ENCODE measurements at places on chromosomes 7 and 10.
A peak's percentile ranks its signal among the peaks of the same experiment; 100 is the strongest.

DNA sequence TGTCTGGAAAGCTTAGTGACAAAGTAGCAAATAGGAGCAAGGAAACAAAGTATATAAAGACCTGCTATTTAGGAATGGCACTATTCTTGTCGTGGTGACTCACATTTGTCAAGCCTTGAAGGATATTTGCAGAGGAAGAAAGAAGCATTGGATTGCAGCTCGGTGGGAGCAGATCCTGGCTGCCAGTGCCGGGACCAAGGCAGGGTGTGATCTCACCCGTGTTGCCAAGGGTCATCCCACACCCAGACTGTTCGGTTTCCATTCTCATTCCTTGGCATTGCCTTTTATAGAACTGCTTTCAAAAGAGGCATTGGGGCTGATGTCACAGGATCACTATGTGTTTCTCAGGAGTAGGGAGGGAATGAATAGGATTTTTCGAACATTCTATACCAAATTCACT is 176.2 kb downstream of the GALNT17 start:
- no peak for DNase-seq

GRCh38 chr10:116053910-116054309 is 219.1 kb downstream of the GFRA1 start:
- no peak for DNase-seq

DNA sequence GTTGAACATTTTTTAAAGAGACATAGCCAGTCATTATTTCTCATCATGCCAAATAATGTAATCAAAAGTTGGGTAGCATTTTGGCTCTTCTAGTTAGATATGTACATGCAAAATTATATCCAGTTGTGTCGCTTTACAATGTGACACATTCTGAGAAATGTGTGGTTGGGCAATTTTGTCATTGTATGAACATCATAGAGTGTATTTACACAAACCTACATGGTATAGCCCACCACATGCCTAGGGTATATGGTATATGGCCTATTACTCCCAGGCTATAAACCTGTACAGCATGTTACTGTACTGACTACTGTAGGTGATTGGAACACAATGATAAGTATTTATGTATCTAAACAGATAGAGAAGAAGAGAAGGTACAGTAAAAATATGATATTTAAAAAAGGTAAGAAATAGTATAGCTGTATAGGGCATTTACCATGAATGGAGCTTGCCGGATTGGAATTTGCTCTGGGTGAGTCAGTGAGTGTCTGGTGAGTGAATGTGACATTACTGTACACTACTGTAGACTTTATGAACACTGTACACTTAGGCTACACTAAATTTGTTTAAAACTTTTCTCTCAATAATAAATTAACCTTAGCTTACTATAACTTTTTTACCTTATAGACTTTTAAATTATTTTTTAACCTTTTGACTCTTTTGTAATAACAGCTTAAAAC is 16.5 kb downstream of the ZNF365 start:
- no peak for DNase-seq

GRCh38 chr7:157010588-157011332 is at the start of gene MNX1:
TSS of gene MNX1 (minus strand) at chr7:157010663. CDS start at chr7:157010350, 313 bp downstream.
- no peak for DNase-seq

DNA sequence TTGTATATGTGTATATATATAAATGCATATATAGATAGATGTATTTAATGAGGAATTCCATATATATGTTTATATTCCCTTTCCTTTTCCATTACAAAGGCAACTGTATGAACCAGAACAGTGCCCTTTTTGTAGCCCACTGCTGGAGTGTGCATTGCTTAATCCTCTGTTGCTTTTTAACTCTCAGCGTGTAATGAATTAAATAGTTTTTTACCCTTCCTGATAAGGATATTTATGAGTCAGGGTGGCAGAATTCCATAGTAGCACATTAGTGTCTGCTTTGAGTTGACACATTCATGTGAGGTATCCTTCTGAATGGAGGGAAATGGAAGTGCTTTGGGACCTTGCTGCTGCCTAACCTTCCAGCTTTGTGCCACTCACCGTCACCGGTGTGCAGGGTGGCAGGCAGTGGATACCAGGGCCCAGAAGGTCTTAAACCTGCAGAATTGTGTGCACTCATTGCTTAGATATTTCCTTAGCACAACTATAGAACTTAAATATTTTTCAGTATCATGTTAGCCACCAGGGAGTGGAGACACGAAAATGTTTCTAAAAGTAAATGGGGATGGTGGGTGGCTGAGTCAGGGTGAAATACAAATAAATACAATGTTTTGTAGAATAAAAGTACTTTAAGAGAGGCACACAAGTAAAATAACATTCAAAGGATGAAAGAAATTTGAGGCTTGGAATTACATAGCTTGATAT is 117.9 kb downstream of the SND1 start:
- no peak for DNase-seq

DNA sequence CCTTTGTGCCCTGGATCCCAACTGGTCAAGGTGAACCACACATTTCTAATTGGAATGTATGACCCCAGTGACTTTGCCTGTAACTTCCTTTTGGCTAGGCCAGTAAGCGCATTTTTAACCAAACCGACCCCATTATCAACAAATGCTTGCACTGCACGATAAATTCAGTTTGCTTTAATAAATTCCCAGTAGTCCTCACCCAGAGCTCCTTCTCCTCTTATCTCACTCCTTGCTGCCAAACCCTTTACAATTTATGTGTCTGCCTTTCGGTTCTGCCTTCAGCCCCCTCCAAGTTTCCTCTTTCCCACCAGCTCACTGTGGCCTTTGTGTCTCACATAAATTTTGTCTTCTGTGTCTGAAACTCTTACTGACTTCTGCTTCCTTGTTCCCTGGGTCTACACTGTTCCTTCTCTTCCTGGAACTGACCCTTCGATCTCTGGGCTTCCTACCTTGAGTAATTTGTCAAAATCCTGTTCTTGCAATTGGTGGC is 59.0 kb downstream of the TBXAS1 start:
- DNase-seq, result no peak

DNA sequence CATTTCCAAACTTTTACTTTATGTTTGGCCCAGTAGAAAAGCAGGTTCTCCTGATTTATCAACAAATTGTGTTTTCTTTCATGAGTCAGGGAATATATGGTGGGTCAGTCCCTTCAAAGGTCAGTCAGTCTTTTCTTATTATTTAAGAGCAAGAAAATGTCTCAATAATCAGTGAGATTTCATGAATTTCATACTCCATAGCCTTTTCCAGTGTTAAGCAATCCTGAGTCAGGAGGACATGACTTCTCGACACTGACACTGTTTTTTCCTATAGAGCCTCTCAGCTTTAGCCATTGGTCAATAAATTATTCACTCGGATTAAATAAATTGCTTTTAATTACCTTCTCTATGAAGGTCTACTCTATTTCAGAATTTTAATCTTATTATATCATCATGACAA is 334.5 kb downstream of the SORCS1 start:
- no peak for DNase-seq

GRCh38 chr7:142612237-142612881 is 136.9 kb upstream of the PRSS1 start:
- DNase-seq, result peak; percentile 36

DNA sequence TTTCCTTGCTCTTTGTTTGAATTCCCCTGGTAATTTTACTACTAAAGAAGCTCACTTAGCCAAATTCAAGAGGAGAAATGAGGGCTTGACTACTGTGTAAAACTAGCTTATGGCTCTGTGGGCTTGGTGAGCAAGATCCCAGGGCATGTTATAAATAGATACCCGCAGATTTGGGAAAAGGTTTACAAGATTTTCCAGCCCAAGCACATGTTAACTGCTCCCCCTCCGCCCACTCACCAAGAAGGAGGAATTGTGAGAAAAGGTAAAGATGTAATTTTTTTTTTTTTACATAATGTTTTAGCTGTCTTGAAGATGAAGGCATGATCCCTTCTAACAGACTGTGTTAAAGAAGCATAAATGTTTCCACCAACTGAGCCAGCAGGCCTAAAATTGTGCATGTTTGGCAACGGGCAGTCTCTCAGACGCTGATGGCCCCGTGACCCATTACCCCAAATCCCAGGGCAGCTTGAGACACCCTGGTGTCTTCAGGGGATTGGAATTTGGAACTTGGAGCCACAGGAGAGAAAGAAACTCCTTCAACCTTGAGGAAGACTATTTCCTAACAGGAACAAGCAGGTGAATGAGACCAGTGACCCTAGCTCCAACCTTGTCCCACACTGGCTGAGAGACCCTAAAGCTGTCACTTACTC is 429.8 kb upstream of the CELF2 start:
- no peak for DNase-seq

GRCh38 chr10:83373671-83374070 is 765.6 kb upstream of the GHITM start:
- peak; percentile 37 for DNase-seq

- no peak for DNase-seq
Observed at GRCh38 chr7:33710608-33711007, 194.7 kb upstream of the BMPER start.

- no peak for DNase-seq
Observed at GRCh38 chr7:154437234-154437633, 385.0 kb downstream of the DPP6 start.

GRCh38 chr10:103967448-103968071 is 620 bp downstream of the SLK start:
- peak; percentile 36 for DNase-seq

DNA sequence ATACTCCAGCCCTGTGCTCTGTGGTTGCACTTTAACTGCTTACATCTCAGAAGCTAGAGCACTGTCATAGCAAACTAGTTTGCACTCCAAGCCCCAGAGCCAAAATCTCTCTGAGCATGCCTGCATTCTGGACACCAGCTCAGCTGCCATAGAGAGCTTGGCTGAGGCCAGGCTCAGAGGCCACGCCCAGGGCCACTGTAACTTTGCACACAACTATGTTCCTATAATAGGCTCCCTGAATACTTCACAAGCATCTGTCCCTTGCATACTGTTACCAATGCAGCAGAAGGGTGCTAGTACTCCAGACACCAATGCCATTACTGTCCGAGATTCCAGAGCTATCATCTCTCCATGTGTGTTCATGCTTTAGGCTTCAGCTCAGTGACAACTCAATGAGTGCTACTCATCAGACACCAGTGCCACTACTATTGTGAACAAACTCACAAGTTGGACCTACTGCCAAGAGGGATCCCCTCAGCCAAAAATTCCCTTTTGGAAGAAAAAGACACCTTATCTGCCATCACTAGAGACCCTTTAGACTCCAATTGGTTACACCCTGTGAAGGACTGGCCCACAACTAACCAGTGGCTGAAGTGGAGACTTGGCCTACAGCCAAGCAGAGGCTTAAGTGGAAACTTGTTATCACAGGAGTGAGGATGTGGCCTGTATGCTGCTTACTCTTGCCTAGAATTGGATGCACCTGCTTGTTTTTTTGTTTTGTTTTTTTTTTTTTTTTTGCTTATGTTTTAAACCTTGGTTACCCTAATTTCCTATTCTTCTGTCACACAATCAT is 211.6 kb upstream of the MAGI2 start:
- no peak for DNase-seq

DNA sequence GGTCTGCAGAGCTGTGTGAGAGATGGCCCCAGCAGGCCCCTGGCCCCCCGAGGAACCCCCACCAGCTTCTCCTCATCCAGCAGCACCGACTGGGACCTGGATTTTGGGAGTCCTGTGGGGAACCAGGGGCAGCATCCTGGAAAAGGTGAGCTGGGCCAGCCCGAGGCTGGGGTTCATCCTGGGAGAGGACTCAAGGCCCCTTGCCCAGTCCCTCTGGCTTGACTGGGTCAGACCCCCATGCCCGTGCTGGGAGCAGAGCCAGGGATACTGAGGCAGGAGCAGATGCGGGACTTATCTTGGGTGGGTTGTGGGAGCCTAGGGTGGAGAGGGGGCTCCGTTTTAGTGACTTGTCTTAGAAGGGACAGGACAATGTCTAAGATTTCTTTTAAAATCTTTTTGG is 47.5 kb downstream of the ZNF467 start:
- DNase-seq, result no peak

- no peak for DNase-seq
Observed at GRCh38 chr7:97731736-97732564, at the start of gene TAC1. TSS of gene TAC1 (plus strand) at chr7:97732086. CDS start at chr7:97732613, 527 bp downstream.

GRCh38 chr7:14834883-14835282 is 67.7 kb downstream of the DGKB start:
- DNase-seq, result no peak

DNA sequence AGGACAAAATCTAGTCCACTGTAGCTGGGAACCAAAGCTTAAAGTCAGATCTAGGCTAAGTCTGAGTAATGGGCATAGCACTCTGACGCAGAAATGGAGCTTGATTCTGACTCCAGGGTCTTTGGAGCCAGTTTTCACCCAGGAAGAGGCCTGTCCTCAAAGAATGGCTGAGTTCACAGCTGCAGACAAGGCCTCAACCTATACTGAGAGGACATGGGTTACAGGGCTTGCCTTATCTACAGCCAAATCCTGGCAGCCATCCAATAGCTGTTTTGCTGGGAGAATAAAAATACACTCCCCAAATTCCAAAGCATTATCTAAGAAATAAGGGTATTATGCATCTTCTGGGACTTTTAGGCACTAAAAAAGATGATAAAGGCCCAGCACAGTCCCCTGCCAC is 154.8 kb downstream of the RAPGEF5 start:
- no peak for DNase-seq

DNA sequence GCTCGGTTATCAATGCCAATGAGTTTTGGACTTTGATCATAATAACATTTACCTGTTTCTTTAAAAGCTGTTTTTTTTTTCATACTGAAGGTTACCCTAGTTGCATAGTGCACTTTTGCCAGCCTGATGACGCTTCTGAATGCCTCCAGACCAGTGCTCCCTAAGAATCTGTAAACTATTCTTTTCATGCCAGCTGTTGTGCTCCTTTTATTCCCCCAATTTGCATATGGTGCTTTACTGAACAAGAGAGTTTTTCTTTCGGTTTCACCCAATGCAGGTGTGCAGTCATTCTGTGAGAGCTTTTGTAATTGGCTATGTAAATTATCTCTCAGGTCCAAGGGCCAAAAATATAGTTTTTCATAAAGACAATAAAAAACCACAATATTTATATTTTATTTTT is 48.1 kb upstream of the GLCCI1 start:
- no peak for DNase-seq

GRCh38 chr7:151537818-151538561 is 18.3 kb upstream of the RHEB start:
- DNase-seq, result no peak

GRCh38 chr7:113085781-113086390 is 741 bp downstream of the GPR85 start:
- DNase-seq, result no peak

GRCh38 chr7:97116308-97116707 is 1.2 kb upstream of the SDHAF3 start:
- peak; percentile 99 for DNase-seq

GRCh38 chr7:75621124-75621523 is 117.6 kb downstream of the HIP1 start:
- DNase-seq, result peak; percentile 81

- DNase-seq, result no peak
Observed at GRCh38 chr10:30580241-30580640, 49.3 kb downstream of the LYZL2 start.

Data from GF-D8 (cell line).